ENCODE measurements at places on chromosomes 2 and 18. TPM values are rescaled to one million over a fixed set of nuclear protein-coding genes. Genes with fewer than 3 reads are reported as not detected.

C2orf69 gene
- 28.5 TPM for total RNA-seq

KCNG3 gene
- total RNA-seq = 0.31 TPM

CCDC68 gene
- 1.6 TPM for total RNA-seq

TMEFF2 gene
- total RNA-seq = 36.0 TPM

SLC40A1 gene
- 17.2 TPM for total RNA-seq

PARD3B gene
- 8.8 TPM for total RNA-seq

KANSL1L gene
- total RNA-seq = 96.4 TPM

ZNF407 gene
- total RNA-seq = 46.0 TPM

HADHB gene
- total RNA-seq = 47.0 TPM

INHBB gene
- total RNA-seq = 7.2 TPM

KRTCAP3 gene
- not detected for total RNA-seq

UGT1A4 gene
- not detected for total RNA-seq

KCNG2 gene
- total RNA-seq = 0.31 TPM

HOXD12 gene
- total RNA-seq = not detected

DSG4 gene
- total RNA-seq = not detected

CEP68 gene
- 62.9 TPM for total RNA-seq

PHOSPHO2 gene
- total RNA-seq = 21.3 TPM

IL1R1 gene
- total RNA-seq = 0.31 TPM

SP3 gene
- total RNA-seq = 204 TPM

EFR3B gene
- 69.5 TPM for total RNA-seq

LYG2 gene
- total RNA-seq = not detected

RAB6C gene
- 0.63 TPM for total RNA-seq

ATIC gene
- 36.9 TPM for total RNA-seq

SMCHD1 gene
- total RNA-seq = 253 TPM

CREB1 gene
- 133 TPM for total RNA-seq

ALK gene
- 2.5 TPM for total RNA-seq

VWA3B gene
- 1.3 TPM for total RNA-seq

GREB1 gene
- 3.8 TPM for total RNA-seq

RESP18 gene
- not detected for total RNA-seq

NOL4 gene
- 160 TPM for total RNA-seq

CCDC93 gene
- total RNA-seq = 82.3 TPM

FOXI3 gene
- total RNA-seq = 0.63 TPM

ADGRF3 gene
- total RNA-seq = under 0.01 TPM

INSIG2 gene
- 29.1 TPM for total RNA-seq

ATP6V1C2 gene
- 2.8 TPM for total RNA-seq

LCT gene
- not detected for total RNA-seq
